ENCODE measurements at places on chromosomes 4 and X. TPM values are rescaled to one million over a fixed set of nuclear protein-coding genes. Genes with fewer than 3 reads are reported as not detected.

The TBX22 gene
- not detected for total RNA-seq

The ZNF711 gene
- 0.33 TPM for total RNA-seq

The DRP2 gene
- 1.8 TPM for total RNA-seq

The CORIN gene
- total RNA-seq, result 2.4 TPM

The MAGEA10 gene
- not detected for total RNA-seq

The OPRPN gene
- not detected for total RNA-seq

The POF1B gene
- not detected for total RNA-seq

The IBSP gene
- total RNA-seq, result 1.9 TPM

The CPE gene
- 101 TPM for total RNA-seq

The LDOC1 gene
- 15.2 TPM for total RNA-seq

The SAGE1 gene
- not detected for total RNA-seq

The DDIT4L gene
- total RNA-seq, result 5.0 TPM

The RAB39B gene
- total RNA-seq, result 0.72 TPM

The TKTL1 gene
- not detected for total RNA-seq

The TMPRSS11A gene
- total RNA-seq, result not detected

The SEPSECS gene
- total RNA-seq, result 8.5 TPM

The DTHD1 gene
- total RNA-seq, result not detected

The USP26 gene
- not detected for total RNA-seq

The PABPC1L2A gene
- not detected for total RNA-seq

The CTPS2 gene
- 8.7 TPM for total RNA-seq

The NAT8L gene
- 0.13 TPM for total RNA-seq

The IL2 gene
- total RNA-seq, result not detected

The SASH3 gene
- not detected for total RNA-seq

The GJB1 gene
- total RNA-seq, result not detected

The RHOXF2 gene
- total RNA-seq, result not detected

The REPS2 gene
- total RNA-seq, result 0.72 TPM

The C1QTNF7 gene
- 0.91 TPM for total RNA-seq

The HSFX2 gene
- total RNA-seq, result 0.72 TPM

The PPP1R2C gene
- not detected for total RNA-seq

The GALNTL6 gene
- total RNA-seq, result not detected

The FRMD7 gene
- 0.03 TPM for total RNA-seq

The COX18 gene
- total RNA-seq, result 27.1 TPM

The HPGD gene
- total RNA-seq, result 0.20 TPM

The HPF1 gene
- 12.0 TPM for total RNA-seq

The BMX gene
- 0.33 TPM for total RNA-seq
